ENCODE measurements at places on chromosomes 4 and X.
A peak's percentile ranks its signal among the peaks of the same experiment; 100 is the strongest.

DNA sequence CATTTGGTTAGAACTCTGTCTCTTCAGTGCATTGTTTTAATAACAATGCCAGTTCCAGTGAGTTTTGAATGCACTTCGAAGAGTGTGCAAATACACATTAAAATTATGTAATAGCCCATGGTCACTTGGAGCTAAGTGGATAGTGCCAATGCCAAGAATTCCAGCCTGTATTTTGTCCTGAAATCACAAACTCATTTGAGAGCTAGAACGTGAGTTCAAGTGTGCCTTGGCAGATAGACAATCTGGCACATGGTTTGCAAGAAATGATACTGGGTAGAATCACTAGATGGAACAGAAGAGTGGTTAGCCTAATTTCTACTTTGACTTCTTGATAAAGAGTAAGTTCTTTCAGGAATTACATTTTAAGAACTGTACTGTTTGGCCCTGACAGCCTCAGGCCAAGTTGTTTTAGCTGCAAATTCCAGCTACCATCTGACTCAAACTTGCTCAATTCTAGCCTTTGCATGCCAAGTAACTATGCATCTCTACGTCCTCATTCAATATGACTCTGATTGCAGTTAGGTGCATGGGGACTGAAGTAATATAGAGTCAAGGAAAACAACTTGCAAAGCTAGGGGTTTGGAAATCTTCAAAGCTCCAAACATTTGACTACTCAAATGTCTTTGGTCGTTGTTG, 131.9 kb upstream of the SMIM31 start:
- DNase-seq, result no peak

DNA sequence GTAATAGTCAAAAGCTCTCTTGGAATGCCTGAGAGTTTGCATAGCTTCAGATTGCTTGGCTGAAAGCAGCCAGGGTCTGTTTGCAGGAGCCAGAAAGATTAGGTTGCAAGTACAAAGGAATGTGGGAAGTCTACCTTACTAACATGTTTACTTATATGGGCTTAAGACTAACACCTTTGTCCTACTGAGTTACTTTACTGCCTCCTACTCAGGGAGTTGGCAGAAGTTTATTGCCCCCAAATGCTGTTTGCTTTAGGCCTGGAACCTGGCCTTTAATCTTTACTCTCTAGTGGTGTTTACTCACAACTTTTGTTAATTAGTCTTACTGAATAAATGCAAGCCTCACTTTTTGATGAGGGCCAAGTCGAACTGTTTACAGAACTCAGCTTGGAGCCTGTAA, 219.4 kb upstream of the ZC4H2 start:
- no peak for DNase-seq

GRCh38 chr4:54517781-54518444, 139.8 kb upstream of the KIT start:
- no peak for DNase-seq

DNA sequence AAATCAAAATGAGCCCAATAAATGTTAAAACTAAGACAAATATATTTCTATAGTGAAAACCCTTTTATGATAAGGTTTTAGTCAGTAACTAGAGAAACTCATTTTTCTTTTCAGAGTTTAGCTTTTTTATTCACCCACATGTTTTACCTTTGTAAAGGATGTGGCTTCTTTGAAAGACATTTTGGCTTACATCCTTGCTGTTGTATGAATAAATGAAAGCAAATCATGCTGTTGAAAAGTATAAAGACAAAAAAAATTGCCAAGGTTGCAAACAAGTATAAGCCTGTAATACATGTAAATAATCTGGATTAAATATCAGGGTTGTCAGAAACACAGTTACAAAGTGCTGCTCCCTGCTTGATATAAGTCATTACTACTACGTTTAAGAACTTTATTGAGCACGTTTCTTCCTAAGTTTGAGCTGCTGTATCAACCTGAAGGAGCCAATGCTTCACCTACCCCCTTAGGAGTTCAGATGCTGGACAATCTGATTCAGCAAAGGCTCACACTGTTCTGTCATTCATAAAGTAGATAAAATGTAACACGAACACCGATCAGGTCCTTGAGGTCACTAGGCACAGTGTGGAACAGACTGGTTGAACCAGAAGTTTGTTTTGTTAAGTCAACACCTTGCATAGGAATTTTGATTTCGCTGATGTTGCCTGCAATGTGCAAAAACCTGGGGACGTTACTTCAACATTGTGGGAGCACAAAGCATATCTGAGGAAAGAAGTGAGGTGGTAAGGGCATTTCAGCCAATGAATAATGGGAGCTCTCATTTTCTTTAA, 321.2 kb upstream of the BMP3 start:
- DNase-seq, result no peak

DNA sequence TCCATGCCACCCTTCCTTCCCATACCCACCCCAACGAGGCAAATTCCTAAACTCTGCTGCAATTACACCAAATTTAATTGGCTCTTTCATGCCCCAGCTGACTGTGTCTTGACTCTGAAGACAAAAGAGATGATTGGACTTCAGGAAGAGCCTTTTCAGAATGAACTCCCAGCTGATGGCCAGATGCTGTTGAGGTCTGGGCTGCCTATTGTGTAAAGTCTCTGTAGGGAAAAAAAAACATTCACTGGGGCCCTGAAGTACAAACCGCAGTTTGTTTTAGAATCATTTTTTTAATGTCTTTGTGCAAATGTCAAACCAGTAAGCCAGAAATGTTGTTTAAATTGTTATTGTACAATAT, 174.8 kb downstream of the HHIP start:
- DNase-seq, result no peak

- no peak for DNase-seq
These were observed 614 bp downstream of the BEX3 start for GRCh38 chrX:103376979-103377324.

DNA sequence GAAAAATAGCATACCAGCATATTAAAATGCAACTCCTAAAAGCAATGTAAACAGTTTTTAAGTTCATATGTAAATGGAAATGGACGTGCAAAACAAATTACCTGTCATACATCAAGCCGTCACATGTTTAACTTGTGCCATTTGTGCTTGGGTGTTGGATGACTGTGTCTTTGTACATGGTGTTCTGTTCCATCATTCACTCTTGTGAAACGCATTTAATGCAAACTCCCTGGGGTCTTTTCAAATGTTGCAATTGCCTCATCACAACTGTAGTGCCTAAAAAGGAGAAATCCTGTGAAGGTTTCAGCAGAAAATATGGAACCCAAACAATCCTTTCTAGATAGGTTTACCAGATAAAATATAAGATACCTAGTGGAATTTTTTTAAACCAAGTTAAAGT, 52.4 kb downstream of the PHOX2B start:
- DNase-seq, result no peak

- DNase-seq, result no peak
These were observed 11.9 kb downstream of the TSC22D3 start for GRCh38 chrX:107763647-107764046.

DNA sequence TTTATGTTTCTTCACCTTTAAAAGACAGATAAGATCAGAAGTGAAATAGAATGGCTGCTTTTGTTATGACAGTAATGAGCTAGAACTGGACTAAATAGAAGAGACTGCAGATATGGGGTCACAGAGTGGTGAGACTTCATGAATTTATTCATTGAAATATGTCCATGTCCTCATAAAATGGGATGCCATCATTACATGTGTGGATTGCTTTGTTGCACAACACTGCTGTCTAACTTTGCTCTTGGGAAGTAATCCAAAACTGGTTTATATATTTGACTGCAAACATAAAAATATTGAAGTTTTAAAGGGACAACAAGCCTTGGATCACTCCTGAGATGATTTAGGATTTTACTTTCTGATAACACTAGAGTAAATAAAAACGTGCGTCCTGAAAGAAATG, 209.2 kb upstream of the FAT4 start:
- no peak for DNase-seq

DNA sequence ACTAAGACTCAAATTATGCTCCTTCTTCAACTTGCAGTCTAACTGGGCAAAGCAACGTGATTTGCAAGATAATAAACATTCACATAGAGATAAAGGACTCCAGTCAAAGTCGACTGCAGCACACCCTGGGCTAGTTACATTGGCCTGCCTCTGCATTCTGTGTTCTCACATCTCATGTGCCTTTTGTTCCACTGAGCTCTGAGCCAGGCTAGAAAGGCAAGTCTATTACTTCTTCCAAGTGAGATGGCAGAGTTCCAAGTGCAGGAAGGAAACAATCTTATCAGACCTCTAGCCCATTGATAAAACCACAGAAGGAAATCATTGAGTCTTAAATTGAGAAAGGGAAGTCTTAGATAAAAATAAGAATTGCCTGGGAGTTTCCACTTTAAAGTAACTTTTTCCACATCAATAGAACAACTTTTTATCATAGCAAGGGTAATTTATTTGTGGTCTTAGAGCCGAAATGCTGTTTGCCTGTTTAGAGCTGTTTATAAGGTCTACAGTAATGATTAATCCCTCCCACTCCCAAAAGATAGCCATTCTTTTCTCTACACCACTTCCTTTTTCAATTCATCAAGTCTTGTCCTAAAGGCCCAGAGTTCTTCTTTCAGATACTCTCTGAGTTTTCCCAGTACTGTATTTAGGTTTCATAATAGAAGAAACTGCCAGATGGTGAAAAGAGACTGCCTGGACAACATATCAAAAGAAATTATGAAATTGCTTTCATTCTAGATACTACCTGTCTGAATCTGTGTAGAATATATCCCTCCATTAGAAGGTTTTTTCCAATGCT, 200.2 kb downstream of the GUCY2F start:
- DNase-seq, result no peak

DNA sequence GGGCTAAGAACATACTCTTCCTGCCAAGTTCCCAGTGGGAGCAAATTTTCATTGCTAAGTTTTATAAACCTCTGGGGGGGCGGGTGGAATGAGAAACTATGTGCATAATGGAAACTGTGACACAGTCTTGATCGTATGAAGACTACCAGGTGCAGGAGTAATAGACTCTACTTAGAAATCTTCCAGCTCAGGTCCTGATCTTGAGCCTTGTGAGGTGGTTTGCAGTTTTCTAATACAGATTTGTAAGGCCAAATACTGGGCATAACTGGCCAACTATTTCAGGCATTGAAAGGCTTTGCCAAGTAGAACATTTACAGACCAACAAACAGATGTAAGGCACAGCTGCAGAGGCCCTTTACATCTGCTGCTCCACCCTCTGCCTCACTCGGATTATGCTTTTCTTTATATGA, 89.7 kb upstream of the CBR4 start:
- no peak for DNase-seq

- DNase-seq, result no peak
These were observed 1957.1 kb upstream of the ADGRL3 start for GRCh38 chr4:59243038-59243437.

DNA sequence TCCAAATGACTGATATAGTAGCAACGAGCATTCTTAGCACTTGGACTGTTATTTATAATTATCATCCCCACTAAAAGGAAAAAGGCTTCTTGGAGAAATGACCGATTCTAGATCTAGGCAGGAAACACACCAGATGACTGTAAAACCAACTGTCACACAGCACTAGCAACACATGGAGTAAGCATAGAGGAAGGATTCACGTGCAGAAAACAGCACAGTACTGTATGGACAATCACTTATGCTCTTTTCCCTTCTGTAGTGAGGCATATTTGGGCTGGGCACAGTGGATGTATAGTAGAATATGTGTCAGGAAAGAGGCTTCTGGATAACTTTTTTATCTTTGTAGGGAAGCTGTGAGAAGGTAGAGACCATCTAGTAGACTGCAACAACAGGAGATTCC, 6.0 kb upstream of the COPS4 start:
- DNase-seq, result no peak

- no peak for DNase-seq
These were observed 18.3 kb upstream of the PDCL2 start for GRCh38 chr4:55610381-55610780.

DNA sequence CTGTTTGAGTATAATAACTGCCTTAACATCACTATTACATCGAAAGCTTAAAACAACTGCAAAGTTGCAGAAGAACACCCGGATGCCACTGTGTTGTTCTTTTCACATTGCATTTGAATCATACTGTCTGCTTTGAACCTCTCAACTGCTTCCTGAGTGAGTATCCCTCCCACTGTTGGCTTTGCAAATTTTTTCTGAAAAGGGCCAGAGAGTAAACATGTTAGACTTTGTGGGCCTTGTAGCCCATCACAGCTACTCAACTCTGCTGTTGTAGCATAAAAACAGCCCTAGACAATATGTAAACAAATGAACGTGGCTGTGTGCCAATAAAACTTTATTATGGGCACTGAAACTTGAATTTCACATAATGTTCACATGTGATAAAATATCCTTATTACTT, 76.1 kb downstream of the NSG1 start:
- DNase-seq, result no peak

GRCh38 chrX:29241809-29242208, 654.6 kb downstream of the IL1RAPL1 start:
- DNase-seq, result no peak

- DNase-seq, result peak; percentile 40
These were observed 149.3 kb downstream of the SOWAHB start for GRCh38 chr4:76748649-76749048.

DNA sequence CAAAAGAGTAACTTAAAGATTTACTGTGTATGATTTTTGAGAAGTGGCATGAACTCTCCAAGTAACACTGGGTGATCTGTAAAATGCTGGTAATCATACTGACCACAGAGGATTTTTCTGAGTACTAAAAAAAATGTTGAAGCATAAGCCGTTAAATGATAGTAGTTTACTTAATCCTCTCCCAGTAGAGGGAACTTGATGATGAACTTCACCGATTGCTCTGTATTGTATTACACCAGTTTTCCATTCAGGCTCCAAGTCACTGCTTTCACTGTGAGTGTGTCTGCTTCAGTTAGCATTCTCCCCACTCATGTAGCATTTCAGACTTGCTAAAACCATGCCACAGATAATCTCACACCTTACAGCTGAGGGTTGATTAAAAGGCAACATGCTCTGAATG, 294.1 kb downstream of the GBA3 start:
- no peak for DNase-seq

DNA sequence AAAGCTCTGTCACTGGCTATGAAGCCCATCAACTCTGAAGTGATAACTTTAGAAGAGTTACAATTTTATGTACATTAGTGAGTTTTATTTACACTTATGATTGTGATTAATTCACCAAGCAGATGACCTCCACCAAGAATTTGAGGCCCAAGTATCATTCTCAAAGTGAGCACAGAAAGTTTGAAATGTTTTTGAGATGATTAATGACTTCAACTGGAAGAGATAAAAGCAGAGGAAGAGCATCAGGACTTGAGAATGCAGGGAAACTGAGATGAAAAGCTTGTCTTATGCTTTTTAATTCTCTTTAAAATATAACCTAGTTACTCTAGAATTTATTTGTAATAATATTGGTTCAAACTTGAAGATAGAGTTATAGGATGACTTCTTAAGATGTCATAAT, 112.8 kb upstream of the H2AZ1 start:
- no peak for DNase-seq

GRCh38 chrX:39670281-39670680, 427.5 kb downstream of the BCOR start:
- DNase-seq, result no peak

DNA sequence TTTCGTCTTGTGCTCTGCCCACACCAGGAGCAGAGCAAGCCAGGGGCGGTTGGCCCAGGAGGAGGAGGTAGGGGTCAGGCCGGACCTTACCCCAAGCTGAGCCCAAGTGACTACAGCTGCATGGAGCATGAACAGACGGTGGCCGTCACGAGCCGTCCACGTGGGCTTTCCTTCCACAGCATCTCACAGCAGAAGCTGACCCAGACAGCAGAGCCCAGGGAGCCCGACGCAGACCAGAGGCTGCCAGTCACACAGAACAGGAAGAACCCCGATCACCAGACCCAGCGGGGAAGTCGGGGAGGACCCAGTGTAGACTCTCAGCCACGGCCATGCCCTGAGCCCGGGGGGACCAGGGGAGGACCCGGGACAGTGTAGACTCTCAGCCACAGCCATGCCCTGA, 58.0 kb downstream of the FAM53A start:
- no peak for DNase-seq

- DNase-seq, result no peak
These were observed 44.3 kb upstream of the DCLK2 start for GRCh38 chr4:150033901-150034300.
